NCI-H187 (cell line): ENCODE measurements at places on chromosomes 12 and 14.

- no peak for DNase-seq
Measured at GRCh38 chr12:121857322-121858246, 1.1 kb downstream of the HPD start.

DNA sequence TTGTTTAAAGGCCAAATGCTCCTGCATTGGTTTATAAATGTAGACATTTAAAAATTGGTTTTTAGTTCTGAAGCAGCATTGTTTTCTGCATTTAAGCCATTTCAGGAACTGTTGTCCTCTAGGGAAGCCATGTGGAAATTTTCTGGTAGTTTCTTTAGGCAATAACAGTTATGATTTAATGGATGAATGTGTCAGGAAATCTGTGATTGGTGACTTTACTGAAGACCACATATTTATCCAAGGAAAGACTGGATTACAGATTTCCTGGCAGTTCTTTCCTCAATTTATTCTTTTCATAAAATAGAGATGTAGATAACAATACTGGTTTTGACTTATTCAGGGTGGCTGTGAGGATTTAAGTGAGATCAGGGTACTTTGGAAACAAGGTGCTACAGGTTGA is 27.6 kb downstream of the TBC1D15 start:
- DNase-seq, result no peak

GRCh38 chr14:77022236-77022852 is 6.2 kb downstream of the IRF2BPL start:
- peak; percentile 61 for DNase-seq

GRCh38 chr12:14773685-14774073 is 29.6 kb downstream of the WBP11 start:
- DNase-seq, result no peak

DNA sequence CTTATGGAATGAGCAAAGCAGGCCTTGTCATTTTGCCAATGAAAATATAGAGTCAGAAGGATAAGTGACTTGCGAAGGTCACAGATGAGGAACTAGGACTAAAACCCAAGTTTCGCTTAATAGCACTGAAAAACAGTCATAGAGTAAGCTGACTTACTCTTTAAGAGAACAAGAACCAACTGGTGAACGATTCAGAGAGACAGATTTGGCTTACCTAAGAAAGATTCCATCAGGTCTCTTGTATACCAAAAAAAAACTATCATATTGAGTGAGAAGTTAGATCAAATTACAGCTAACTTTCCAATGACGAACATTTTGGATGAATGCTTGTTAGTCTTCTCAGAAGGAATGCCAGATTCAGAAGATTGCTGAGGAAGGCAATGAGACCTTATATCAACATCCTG is 74.2 kb downstream of the ZFC3H1 start:
- DNase-seq, result no peak

GRCh38 chr14:33700052-33700451 is 250.8 kb downstream of the EGLN3 start:
- DNase-seq, result no peak

- DNase-seq, result no peak
Measured at GRCh38 chr12:124537525-124538193, 29.8 kb downstream of the NCOR2 start.
